Renal pelvis (tissue), 12 donors: ENCODE measurements at places on chromosomes 5 and 9.

GRCh38 chr5:102670224-102670836 lies 84.8 kb upstream of the PAM start:
- no peak for DNase-seq

DNA sequence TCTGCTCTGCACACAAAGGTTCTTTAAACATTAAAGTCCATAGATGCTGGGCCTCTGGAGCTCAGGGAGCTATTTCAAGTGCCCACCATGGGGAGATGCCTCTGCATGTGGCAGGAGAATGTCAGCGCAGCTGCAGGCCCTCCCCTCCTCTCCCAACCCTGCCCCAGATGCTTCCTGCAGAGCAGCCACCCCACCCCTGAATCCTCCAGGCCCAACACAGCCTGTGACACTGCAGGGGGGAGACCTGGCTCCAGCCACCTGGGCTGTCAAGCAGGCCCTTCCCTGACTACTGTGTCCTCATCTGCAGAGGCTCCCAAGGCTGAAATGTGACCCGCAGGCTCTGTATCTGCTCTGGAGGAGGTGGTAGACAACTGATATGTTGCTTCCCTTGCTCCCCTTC lies 213.9 kb downstream of the GABBR2 start:
- DNase-seq = no peak

DNA sequence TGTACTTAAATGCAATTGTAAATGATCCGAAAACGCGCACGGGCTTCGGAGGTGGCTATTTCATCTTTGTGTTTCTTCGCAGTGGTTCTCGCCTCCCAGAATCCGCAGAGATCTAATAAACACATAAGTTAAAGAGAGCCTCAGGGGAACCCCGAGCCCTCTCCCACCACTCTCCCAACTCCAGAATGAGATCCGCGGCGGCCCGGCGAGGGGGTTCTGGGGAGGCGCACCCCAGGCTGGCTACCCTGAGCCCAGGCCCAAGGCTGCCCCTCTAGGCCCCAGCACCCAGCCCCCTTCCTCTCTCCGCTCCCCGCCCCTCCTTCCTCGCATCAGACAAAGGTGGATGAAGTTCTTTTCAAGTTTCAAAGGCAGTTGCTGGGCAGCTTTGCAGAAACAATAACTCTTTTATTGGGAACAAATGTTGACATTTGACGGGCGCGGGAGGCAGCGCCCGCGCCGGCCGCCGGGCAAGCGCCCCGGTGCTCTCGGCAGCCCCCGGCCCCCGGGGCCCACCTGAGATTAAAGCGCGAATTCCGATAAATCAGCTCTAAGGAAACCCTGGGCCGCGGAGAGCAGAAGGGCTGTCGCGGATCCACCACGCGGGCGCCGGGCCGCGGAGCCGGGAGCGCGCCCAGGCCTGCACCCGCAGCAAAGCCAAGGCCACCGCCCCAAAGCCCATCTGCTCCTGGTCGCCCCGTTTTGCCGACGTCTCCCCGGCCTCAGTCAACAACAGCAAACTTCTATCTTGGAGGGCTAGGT lies 8.4 kb downstream of the IRX2 start:
- DNase-seq = no peak

GRCh38 chr5:107168848-107169752 lies 501.6 kb downstream of the EFNA5 start:
- DNase-seq = no peak

GRCh38 chr5:148091991-148092964 lies 28.5 kb downstream of the SPINK5 start:
- DNase-seq = no peak

DNA sequence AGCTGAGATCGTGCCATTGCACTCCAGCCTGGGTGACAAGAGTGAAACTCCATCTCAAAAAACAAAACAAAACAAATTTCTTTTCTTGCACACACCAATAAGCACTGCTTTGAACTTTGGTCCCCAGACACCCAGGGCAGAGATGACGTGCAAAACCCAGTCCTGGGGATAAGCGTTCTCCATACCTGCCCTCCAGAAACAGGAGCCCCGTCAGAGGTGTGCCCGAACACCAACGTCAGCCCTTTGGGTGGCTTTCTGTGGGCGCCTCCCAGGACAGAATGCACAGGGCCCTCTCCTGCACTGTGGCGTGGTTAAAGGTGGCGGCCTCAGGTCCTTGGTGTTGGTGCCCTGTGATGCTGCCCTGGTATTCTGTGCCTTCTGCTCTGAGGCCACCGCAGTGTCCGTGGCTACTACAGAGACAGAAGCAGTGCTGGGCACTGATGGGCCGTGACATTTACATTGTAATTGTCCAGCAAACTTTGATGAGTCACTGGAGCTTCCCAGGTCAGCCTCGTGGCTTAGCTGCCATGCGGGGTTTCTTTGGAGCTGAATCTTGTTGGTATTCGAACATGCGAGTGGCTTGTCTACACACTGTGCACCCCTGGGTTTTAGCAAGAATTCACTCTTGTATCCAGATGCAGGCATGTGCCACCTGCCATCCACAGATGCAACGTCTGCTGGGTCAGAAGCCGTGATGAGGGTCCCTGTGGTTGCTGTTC lies 9.8 kb downstream of the PPP1R26 start:
- no peak for DNase-seq

DNA sequence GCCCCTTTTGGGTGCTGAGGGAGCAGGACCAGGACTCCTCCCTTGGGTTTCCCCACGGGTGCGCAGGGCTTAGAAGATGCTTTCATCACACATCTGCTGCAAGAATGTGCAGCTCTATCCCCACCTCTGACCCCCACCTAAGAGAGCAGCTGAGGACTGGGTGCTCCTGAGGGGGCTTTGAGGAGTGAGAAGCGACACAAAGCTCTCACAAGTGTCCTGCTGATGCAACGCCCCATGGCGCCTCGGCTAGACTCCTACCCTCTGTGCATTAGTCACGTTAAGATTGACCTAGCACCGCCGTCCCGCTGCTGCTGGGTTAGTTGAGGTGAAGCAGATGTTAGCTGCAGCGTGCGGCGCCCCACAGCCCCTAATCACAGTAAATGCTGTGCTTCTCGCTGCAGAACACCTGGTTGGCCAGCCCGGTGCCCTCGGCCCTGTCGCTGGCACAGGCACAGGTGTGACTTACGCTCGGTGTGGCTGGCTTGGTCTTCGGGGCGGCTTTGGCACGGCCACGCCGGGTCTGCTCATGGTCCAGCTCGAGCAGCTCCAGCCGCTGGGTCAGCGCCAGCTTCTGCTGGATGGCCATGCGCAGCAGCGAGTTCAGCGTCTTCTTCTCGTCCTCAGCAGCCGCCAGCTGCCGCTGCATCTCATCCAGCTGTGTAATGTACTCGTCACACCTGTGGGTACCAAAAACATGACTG lies 45.0 kb upstream of the IPPK start:
- no peak for DNase-seq

GRCh38 chr9:85716031-85716877 lies 25.5 kb downstream of the AGTPBP1 start:
- DNase-seq = no peak

- DNase-seq = no peak
Measured at GRCh38 chr5:121890297-121890858, 38.7 kb downstream of the FTMT start.

- no peak for DNase-seq
Measured at GRCh38 chr9:132547436-132547835, 35.0 kb upstream of the BARHL1 start.

DNA sequence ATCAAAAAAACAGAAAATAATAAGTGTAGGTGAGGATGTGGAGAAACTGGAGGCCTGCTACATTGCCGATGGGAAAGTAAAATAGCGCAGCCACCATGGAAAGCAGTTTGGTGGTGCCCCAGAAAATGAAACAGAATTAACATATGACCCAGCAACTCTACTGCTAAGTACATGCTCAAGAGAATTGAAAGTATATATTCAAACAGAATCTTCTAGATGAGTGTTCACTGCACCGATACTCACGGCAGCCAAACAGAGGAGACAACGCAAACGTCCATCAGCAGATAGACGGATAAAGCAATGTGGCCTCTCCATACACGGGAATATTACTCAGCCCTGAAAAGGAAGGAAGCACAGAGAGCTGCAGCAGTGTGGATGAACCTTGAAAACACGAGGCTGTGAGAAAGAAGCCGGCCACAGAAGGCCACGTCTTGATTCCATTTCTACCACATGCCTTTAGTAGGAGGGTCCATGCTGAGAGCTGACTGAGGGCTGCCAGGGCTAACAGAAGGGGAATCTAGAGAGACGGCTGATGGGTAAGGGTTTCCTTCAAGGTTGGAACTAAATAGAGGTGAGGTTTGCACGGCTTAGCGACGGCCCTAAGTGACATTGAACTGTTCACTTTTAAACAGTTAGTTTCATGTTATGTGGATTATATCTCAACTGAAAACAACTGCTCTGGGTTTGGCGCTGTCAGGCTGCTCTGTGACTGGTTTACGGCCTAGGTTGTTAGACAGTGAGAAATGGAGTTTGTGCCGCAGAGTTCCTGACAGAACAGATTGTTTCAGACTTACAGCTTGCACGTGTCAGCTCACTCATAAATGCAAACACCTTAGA lies 29.8 kb downstream of the AHRR start:
- DNase-seq = no peak
